Mononuclear cell (primary cell): ENCODE measurements at places on chromosomes 4 and X. TPM values are rescaled to one million over a fixed set of nuclear protein-coding genes. Genes with fewer than 3 reads are reported as not detected.

TECRL gene
- total RNA-seq: 0.10 TPM

MED12 gene
- total RNA-seq: 21.8 TPM

IL2 gene
- 1.3 TPM for total RNA-seq

CSN1S1 gene
- not detected for total RNA-seq

UCHL1 gene
- not detected for total RNA-seq

CXCL13 gene
- total RNA-seq: not detected

C4orf50 gene
- total RNA-seq: 0.21 TPM

GLUD2 gene
- total RNA-seq: 0.84 TPM

CENPVL1 gene
- total RNA-seq: not detected

ZCCHC13 gene
- total RNA-seq: not detected

LEF1 gene
- 327 TPM for total RNA-seq

F9 gene
- total RNA-seq: not detected

BTC gene
- 0.10 TPM for total RNA-seq

ATP2B3 gene
- total RNA-seq: not detected

DMRTC1B gene
- total RNA-seq: 0.42 TPM

ARR3 gene
- total RNA-seq: not detected

EMCN gene
- 0.10 TPM for total RNA-seq

CCDC149 gene
- 2.5 TPM for total RNA-seq

FAM241A gene
- 3.4 TPM for total RNA-seq

HMGB2 gene
- total RNA-seq: 96.1 TPM

ZNF711 gene
- total RNA-seq: 3.7 TPM

MAGED4 gene
- total RNA-seq: 0.10 TPM

POLN gene
- 1.4 TPM for total RNA-seq

FGG gene
- total RNA-seq: not detected

ARX gene
- total RNA-seq: under 0.01 TPM

MMAA gene
- total RNA-seq: 5.2 TPM

PRDX4 gene
- 14.6 TPM for total RNA-seq
